ENCODE measurements at places on chromosomes 2 and 18.

DNA sequence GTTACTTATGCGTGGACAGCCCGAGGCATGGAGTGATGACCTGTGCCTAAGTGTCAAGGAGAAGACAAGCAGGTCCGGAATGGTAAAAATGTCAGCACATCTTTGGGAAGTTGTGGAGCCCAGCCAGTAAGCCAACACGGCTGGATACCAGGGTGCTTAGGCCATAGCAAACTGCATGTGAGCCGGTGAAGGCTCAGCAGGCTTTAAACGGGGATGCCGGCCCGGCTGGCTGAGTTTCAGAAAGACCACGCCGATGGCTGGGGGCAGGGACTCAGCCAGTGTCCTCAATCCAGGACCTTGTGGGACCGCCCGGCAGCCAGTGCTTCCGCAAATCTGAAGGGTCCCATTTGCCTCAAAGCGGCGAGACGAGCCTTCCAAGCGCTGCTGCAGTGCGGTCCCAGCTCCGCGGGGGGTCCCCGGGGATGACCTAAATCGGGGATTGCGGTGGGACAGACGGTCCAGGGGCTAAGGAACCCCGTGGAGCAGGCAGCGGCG lies 946 bp upstream of the AGAP1 start:
- DNase-seq: no peak

DNA sequence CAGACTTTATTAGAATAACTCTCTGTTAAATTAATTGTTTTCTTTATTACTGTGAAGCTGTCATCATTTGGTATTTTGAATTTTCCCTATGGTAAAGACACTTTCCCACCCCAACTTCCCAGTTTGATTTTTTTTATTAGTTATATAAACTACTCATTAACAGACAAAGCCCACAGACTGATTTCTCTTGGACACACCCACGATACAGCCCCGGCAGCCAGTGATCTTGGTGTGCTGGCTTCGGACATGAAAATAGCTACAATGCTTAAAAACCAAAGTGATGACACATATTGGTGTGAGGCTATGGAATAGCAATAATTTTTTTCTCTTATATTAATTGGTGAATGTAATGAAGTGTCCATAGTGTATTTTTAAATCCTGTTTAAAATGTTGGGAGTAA lies 225.4 kb upstream of the SIX3 start:
- DNase-seq: no peak

- no peak for DNase-seq
Observed at GRCh38 chr2:45585267-45585861, 25.7 kb downstream of the SRBD1 start.

- no peak for DNase-seq
Observed at GRCh38 chr18:48862132-48862531, 88.6 kb downstream of the SMAD7 start.

- no peak for DNase-seq
Observed at GRCh38 chr2:190891372-190891771, 10.8 kb downstream of the GLS start.

GRCh38 chr18:35519148-35519899 lies 21.6 kb upstream of the INO80C start:
- DNase-seq: no peak

GRCh38 chr2:98508709-98509066 lies 64.0 kb downstream of the INPP4A start:
- DNase-seq: peak; percentile 27

DNA sequence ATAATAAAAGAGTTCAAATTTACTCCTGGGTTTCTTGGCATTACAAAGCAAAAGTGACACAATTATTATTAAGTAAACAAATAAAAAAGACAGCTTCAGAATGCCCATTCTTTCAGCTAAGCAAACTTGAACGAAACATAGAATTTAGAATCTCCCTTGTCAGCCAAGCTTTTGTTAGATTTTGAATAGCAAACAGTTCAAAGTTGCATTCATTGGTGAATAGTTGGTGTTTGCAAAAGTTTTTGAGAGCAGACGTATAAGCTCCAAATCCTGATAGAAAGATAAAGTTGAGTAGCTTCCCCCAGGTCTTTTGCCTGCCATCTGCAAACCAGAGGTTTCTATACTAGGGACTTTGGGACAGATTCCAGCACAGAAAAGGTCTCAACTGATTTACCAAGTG lies 434.3 kb upstream of the TNP1 start:
- DNase-seq: no peak

DNA sequence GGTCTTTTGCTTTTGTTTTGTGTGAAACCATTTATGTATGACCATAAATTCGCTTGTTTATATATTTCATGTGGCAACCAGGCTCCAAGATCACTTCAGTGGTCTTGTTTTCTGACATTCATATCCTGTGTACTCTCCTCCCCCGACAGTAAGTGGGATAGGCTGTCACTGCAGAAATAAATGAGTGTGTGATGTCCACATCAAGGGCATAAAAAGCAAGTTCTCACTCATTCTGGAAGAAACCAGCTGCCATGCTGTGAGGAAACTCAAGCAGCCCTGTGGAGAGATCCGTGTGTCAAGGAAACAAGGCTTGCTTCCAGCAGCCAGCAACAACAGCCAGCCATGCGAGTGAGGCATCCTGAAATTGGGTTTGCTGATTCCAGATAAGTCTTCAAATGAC lies 39.2 kb upstream of the GNAL start:
- no peak for DNase-seq

DNA sequence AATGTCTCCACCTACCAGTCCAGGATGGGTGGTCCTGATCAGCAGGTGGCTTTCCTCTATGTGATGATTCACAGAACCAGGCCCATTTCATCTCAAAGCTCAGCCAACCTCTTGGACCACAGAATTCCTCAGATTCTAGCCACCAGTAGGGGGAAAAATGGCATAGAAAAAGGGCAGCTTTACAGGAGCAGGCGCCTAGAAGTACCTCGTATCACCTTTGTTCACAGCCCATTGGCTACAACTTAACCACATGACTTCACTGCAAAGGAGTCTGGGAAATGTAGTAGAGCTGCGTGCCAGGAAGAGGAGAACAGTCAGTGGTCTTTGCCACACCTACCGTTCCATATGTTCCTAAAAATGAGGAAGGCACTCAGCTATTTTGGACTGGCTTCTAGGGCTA lies 62.8 kb upstream of the DTNA start:
- no peak for DNase-seq

- DNase-seq: no peak
Observed at GRCh38 chr2:202769201-202769600, 102.4 kb downstream of the ICA1L start.

DNA sequence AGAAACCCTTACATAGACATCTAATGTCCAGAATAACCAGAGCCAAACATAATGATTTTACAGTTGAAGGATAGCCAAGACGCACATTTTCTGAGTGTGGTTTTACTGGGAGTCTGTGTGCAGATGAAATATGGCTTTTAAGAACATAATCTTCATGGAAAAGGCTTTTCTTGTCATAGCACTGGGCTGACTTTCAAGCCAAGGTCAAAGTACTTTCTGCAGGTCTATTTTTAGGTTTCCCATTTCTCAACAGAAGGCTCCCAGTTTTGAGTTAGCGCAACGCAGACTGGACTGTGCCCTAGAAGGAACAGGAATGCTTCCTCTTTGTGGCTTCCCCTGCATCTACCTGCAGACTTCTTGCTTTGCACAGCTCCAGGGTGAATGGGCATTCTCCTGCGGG lies 92.3 kb upstream of the UPP2 start:
- DNase-seq: no peak

DNA sequence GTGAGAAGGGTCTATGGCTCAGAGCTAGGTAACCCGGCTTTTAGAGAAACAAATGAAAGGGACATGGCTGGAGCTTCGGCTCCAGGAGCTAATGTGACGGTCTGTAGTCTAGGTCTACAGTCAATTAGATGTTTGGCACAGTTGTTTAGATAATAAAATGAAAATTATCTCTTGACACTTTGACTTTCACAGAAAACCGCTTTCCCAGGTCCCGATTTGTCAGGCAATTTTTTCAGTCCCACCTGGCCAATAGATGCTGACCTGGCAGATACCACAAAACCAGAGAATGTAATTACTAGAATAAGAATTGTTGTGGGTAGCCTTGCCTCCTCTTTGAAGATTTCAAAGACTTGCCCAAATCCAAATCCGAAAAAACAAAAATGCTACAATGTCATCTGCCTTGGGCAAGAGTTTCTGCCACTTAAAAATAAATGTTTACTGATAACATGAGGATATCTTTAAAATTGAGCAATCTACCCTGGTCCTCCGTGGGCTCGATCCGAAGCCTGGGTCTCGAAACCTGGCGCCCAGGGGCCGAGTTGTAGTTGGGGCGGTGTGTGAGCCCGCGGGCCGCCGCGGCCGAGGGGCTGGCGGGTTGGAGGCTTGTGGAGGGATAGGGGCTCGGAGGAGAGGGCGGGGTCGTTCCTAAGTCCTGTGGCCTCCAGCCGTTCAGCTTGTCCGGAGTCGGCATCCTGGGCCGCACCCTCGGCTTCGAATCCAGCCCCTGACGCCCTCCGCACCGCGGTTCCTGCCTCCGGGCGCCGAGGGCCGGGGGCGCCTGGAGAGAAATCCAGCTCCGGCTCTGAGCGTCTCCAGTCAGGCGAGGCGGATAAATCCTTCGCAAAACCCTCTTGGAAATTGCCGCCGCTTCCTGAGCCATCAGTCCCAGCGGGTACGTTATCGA lies 2.3 kb downstream of the EMX1 start:
- no peak for DNase-seq

DNA sequence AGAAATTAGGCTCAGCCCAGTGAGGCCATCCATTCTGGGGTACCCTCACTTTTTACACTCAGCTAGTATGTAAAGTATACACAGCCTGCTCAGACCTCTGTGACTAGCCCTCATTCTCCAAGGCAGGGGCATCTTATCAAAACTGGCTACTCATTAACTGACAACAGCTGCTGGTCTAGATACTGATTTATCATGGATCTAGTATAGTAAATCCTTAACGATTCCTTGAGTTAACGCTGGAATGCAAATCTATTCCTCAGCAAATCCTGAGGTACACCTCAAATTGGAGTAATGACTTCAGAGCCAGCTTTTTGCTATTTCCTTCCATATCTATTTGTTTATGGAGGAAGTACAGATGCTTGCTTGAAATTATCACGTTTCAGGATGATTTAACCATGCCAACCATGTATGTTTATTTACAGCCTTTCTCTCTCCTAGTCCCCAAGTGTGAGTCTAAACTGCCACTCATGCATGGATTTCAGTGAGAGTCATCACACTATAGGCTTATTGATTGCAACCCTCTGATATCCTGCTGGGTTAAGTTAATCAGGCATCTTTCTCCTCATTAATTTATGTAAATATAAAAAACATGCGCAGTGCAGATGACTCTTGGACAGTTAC lies 70.2 kb upstream of the DOK6 start:
- DNase-seq: no peak

Data from stimulated activated CD4-positive, alpha-beta T cell treated with anti-CD3 and anti-CD28 coated beads, Interleukin-15, amount 100 ng/mL, for 1 hour (primary cell).